ENCODE measurements at places on chromosomes 13 and 19.

DNA sequence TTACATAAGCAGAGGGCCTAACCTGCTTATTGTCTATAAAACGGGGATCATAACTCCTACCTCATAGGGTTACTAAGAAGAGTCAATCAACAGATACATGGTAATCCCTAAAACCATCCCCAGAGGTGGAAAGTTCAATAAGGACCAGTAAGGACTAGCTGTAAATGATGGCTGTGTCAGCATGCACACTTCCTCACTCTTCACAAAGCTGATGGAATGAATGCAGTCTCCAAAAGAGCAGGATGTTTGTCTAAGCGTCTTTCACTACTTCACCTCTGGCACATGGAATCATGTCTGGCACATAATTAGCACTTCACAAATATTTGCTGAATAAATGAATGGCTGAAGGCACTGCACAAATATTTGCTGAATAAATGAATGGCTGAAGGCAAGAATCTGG is 134.2 kb downstream of the MIPEP start:
- no peak for DNase-seq

DNA sequence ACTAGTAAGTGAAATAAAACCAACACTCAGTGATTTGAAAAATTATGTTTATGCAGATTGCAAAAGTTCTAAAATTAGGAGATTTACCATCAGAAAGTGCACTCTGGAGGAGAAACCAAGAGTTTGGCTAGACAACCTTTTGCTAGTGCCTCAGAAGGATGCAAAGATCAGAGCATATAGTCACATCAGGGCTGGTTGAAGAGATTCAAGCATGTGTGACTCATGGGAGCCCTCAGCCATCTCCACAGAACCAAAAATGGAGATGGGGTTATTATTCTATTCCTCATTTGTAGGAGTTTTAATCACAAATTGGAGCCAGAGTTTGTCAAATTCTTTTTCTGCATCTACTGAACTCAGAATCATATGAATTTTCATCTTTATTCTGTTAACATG is 32.9 kb upstream of the OXGR1 start:
- DNase-seq: no peak

DNA sequence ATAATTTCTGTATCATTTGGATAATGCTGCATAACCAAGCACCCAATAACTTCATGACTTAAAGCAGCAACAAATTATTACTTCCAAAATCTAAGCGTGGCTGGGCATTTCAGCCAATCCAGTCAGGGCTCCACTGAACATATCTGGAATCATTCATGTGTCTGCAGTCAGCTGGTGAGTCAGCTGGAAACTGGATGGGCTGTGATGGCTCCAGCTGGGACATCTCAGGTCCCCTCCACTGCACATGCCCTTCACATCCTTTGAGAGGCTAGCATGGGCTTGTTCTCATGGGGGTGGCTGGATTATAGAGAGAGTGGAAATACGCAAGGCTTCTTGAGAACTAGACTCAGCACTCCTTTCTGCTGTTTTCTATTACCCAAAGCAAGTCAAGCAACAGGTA is 961.9 kb downstream of the DIAPH3 start:
- DNase-seq: no peak

GRCh38 chr19:17419621-17420474 is at the start of gene MVB12A:
Gene MVB12A, plus strand, starts transcription at chr19:17420047. Its CDS starts 89 bp downstream, at chr19:17420136.
- peak; percentile 96 for DNase-seq

GRCh38 chr13:37273836-37274235 is 168.4 kb upstream of the CSNK1A1L start:
- no peak for DNase-seq

- DNase-seq: no peak
Measured at GRCh38 chr13:38046049-38046376, 176.4 kb upstream of the TRPC4 start.

DNA sequence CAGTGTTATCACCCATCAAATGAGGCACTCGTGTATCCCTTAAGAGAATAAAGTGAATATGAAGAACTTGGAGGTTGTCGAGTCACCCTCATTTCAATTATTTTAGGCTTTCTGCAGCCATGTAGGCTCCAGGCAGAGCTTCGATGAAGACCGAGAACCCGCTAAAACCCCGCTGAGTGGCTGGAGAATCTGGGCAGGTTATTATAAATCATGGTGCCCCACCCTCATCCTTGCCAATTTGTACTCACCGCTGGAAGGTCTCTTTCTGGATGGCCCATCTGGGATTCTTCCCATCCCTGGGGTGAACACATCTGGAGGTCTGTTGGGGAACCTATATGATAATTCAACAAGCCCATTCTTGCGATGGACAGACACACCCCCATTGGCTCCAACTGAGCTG is 190.8 kb downstream of the ZNF536 start:
- no peak for DNase-seq

DNA sequence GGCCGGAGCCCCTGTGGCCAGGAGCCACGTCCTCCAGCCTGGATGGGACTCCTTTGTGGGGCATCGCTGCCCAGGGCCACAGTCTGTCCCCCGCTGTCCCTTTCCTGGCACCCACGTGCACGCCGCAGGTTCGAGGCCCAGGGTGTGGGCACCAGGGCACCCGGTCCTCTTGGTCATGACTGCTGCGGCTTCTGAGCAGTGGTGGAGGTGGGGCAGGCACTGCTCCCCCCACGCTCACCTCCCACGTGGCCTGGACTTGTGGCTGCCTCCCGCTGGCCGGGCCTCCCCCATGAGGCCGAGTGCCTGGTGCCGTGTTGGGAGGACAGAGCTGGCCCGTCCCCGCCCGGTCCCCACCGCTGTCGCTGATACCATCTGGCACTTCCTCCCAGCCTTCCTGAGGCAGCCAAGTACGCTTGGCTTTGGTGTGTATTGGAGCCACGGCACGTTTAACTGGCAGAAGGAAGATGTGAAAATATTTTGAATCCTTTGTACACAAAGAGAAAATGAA is 12.8 kb downstream of the SPPL2B start:
- no peak for DNase-seq

GRCh38 chr19:29858000-29858596 is 46.3 kb downstream of the CCNE1 start:
- no peak for DNase-seq

- no peak for DNase-seq
Measured at GRCh38 chr13:48221686-48222187, 11.3 kb upstream of the ITM2B start.

DNA sequence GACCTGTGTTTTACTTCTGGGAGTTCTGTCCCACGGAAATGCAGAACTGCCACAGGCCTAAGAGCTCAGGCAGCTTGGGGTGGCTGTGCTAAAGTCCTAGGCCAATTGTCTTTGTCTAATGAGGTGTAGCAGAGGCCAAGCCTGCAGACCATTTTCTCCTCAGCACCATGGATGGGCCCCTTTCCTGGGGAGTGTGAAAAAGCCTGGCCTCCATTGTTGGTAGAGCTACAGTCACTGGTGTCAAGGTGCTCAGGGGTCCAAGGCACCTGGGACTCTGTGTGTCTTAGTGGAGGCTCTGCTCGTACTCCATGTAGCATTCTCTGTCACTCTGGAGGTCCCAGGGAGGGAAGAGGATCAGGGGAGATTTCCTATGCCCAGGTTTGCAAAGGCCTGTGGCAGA is 329.6 kb downstream of the SLITRK5 start:
- DNase-seq: no peak

GRCh38 chr19:48490981-48491792 is 20.4 kb downstream of the LMTK3 start:
- no peak for DNase-seq

DNA sequence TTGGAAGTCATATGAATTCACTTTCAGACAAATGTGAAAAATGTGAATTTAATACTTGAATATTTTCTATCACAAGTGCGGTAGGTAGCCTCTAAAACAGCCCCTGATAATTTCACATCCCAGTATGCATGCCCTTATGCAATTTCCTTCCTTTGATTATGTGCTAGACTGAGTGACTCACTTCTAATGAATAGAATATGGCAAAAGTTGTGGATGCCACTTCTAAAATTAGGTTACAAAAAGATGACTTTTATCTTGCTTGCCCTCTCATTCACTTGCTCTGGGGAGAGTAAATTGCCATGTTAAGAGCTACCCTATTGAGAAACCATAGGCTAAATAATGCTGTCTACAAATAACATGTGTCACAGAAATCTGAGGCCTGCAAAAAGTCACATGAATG is 402.5 kb upstream of the PCDH9 start:
- DNase-seq: no peak

DNA sequence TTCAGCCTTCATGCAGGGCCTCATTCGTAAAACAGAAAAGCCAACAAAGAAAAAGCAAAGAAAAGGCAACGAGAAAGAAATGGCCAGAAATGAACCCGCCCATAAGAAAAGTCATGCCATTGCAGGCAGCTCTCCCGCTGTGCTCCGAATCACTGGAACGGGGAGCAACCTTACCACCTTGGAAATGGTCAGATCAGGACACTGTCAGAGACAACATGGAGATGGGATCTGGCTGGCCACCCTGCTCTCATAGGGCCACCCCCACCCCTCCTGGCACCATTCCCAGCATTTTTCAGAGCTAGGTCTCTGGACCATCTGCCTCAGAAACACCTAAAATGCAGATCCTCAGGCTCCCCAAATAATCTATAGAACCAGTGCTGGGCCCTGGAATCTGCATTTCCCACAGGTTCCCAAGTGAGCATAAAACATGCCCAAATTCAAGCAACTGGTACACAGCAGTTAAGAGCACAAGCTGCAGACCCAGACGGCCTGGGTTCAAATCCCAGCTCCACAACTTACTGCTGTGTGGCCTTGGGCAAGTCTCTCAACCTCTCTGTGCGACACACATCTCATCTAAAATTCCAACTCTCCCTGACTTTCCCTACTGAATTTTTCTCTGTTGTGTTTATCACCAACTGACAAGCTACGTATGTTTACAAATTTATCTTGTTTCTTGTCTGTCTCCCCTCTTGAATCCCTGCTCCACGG is 151.6 kb downstream of the IER2 start:
- DNase-seq: no peak

- DNase-seq: no peak
Measured at GRCh38 chr13:93709506-93710244, 483.1 kb downstream of the GPC6 start.

GRCh38 chr13:114129649-114130062 is 2.8 kb downstream of the RASA3 start:
- DNase-seq: no peak

DNA sequence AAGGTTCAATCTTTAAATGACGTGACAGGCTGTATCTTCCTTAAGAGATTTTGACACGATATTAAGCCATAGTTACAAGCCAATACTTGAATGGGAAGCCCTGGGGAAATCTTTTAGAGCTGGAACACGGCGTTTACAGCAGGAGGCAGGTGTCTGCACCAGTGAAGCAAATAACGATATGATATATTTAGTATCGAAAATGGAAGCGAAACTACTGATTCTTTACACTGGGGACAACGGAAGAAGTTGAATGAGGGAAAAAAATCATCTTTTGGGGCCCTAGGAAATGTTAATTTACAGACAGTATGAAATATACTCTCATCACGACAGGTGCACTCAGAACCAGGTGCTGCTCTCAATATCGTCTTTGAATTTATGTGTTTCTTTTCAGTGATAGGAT is 793.9 kb upstream of the PCDH20 start:
- no peak for DNase-seq

DNA sequence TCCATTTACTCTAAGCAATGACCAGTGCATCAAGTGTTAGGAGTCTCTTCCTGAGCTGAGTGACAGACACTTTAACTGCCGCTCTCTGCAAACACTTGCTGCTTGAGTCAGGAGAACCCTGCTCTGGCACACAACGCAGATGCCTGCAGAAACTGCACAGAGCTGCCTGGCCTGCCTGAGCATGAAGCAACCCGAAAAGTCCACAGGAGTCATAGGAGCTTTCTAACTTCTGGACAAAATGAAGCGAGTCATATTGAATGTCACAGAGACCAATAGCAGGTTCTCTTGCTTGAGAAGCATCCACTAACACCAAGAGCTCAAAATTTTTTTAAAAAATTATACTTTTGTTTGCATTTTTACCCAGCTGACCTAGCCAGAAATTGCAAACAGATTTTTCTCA is 232.4 kb downstream of the LHFPL6 start:
- no peak for DNase-seq

DNA sequence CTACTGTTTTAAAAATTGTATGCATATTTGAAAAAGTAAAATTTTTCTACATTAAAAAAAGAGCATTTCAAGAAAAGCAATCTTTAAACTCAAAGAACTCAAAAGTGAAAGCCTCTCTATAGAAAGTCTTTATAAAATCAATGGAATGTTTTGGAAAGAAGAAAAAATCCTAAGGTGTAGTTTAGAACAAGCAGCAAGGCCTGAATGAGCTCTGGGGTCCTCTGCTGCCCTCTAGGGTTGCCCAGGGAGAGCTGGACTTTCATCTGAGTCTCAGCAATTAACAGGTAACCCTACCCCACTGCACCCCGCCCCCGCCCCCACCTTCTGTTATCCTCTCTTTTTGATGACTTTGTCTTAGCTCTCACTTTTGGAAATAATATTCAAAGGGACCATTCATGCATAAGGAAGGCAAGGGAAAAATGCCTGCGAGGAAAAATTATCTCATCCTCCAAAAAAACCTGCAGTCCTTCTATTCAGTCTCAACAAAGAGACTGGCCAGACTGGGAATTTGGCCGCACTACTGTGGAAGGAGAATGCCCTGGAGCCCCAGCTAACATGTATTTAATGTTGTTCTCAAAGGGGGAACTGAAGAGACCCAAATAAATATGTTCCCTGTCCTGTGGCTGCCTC is 24.1 kb downstream of the SLC25A30 start:
- peak; percentile 37 for DNase-seq

GRCh38 chr13:51632591-51633362 is 48.5 kb downstream of the WDFY2 start:
- peak; percentile 95 for DNase-seq

DNA sequence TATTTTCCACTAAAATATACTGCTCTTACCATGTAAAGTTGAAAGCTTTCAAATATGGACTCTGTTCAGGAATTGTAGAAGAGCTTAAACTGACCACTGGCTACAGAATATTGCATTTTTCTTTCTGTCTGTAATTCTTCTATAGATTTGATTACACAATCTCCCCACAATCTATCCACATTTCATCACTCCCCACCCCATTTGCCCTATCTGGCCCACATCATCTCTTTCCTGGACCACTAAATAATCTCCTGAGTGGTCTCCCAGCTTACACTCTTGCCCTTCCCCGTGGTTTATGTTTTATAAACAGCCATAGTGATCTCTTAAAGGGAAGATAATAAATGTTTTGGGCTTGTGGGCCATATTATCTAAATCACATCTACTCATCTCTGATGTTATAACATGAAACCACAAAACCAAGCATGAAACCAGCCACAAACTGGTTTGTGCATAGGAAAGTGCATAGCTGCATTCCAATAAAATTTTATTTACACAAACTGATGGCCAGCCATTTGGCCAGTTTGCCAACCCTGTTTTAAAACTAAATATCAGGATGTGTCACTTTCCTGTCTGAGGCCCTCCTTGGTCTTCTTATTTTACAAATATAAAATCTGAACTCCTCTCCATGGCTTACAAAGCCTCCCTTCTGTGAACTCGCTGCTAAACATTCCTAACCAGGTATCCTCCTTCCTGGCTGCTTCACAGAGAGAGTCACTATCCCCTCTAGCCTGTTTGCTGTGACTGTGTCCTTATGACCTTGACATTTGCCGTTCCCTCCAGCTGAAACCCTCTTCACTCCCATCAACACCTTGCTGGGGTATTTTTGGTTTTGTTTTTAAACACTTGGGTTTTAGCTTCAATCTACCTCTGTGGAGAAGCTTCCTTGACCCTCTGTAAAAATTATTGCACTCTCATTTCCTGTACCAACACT is 500.9 kb downstream of the GPC6 start:
- DNase-seq: no peak

Data from hippocampal formation (tissue), 2 donors.